Hematopoietic multipotent progenitor cell treated with erythropoietin and hydrocortisone succinate and interleukin-3 and kit ligand, for 8 days (in vitro differentiated cells): ENCODE measurements at places on chromosomes 3 and 15.
A peak's percentile ranks its signal among the peaks of the same experiment; 100 is the strongest.

- no peak for DNase-seq
Observed at GRCh38 chr3:79257791-79258190, 510.0 kb downstream of the ROBO1 start.

DNA sequence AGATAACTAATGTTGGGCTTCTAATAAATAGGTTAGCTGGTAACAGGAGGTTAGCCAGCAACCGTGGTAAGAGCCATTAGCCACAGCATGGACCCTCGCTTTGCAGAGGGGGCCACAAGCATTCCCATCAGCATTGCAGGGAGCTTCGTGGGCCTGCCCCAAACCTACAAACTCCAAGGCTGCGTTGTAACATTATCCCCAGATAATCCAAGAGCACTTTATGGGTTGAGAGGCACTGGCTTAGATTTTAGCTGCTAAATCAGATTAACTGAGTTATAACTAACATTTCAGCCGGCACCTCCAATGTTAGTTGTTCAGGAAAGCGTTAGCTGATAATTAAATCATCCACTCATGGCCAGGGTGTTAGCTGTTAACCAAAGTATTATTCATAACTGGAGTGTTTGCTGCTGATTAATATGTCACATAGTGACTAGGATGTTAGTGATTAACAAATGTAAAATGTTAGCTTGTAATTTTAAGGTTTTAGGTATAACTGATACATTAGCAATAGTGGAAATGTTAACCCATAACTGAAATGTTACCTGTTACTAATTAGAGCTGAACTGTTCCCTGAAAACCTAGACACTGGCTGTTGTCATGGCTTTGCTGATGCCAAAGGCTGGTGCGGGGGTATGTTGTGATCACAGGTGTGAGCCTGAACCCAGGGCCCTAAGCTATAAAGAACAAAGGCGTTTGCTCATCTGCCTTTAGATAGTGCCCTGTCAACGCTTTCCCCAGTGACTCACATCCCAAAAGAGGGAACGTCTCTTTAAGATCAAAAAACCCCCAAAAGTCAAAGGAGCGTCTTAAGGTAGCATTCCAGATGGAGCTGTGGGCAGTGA, 56.2 kb downstream of the SLC6A6 start:
- no peak for DNase-seq

GRCh38 chr15:45377609-45378148, 665 bp downstream of the GATM start:
- DNase-seq = no peak

GRCh38 chr15:83733206-83733605, 79.3 kb downstream of the ADAMTSL3 start:
- DNase-seq = no peak

DNA sequence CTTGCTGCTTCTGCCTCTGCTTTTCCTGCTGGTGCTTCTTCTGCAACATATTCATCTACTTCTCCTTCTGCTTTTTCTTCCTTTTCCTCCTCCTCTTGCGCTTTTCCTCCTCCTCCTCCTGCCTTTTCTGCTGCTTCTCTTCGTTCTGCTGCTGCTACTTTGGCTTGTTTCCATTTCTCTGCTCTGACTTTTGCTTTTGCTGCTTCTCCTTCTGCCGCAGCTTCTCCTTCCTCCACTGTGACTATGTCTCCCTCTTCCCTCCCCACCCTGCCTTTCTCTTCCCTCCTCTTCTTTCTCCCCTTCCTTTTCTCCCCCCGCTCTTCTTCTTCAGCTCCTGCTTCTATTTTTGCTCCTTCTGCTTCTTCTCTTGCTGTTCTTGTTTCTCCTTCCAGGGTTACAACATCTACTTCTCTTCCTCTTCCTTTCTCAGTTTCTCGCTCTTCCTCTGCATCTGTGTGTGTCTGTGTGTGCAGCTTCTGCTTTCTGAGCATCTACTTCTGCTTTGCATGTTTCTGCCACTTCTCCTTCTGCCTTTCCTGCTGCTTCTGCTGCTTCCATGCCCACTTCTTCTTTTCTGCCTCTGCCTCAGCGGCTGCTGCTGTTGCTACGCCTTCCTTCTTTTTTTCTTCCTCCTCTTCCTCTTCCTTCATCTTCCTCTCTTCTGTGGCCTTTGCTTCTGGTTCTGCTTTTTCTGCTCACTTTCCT, 51.4 kb downstream of the FAM43A start:
- DNase-seq = peak; percentile 33

GRCh38 chr15:72192416-72192815, 5.2 kb downstream of the GRAMD2A start:
- no peak for DNase-seq

- DNase-seq = no peak
Observed at GRCh38 chr3:54062546-54062945, 59.8 kb upstream of the CACNA2D3 start.

DNA sequence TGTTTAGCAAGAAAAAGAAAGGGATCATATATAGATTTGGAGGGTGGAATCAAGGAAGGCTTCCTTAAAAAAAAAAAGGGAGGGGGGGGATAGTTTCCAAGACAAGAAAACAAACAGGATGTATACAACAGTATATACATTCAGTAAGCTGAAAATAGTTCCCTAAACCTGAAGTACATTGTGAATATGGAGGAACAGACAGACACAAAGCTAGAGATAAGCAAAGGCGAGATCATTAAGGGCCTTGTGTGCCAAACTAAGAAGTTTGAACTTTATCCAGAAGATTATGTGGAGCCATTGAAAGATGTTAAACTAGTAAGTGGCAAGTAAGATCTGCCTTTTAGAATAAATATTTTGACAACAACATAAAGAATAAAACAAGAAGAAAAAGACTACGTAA, 93.3 kb upstream of the IMPG2 start:
- DNase-seq = no peak

DNA sequence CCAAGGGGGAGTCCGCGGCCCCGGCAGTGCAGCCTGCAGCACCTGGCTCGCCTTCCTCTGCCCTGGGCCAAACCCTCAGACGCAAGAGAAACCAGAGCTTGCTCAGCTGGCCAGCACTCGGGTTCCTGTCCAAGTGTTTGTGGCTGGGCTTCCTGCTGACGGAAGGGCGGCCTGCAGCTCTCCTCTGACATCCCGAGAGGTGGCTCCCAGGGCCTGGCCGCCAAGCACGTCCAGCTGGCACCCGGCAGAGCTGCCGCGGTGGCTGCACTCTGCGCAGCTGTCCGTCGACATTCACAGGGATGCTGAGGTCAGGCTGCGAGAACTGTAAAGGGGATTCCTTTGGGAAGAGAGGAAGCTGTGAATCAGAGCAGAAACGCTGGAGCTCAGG, 85.6 kb downstream of the CPN2 start:
- DNase-seq = no peak

DNA sequence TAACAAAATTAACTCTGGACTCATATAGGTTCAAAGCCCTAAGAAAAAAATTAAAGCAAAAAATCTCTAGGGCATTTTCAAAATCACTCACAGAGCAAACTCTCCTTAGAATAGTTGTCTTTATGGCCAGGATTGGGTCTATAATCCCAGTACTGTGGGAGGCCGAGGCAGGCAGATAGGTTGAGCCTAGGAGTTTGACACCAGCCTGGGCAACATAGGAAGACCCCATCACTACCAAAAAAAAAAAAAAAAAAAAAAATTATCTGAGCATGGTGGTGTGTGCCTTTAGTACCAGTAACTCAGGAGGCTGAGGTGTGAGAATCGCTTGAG, 378.1 kb upstream of the TGFBR2 start:
- no peak for DNase-seq

DNA sequence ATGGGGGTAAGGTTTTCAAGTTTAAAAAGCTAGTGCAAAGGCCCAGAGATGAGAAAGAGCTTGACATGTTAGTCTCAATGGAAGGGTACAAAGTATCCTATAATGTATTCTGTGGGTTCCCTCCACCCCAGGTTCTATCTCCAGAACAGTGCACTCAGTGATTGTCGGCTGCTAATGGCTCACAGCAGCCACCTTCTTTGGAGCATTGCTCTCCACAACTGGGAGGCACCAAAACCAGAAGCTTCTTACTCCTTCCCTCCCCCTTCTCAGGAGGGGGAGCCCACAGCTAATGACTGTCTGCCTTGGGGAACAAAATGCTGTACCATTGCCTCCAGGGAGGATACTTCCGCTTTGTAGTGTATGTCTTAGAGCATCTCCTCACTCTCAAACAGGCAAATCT, 439.4 kb upstream of the RBMS3 start:
- no peak for DNase-seq

- no peak for DNase-seq
Observed at GRCh38 chr3:140234256-140234655, 299.3 kb downstream of the CLSTN2 start.

DNA sequence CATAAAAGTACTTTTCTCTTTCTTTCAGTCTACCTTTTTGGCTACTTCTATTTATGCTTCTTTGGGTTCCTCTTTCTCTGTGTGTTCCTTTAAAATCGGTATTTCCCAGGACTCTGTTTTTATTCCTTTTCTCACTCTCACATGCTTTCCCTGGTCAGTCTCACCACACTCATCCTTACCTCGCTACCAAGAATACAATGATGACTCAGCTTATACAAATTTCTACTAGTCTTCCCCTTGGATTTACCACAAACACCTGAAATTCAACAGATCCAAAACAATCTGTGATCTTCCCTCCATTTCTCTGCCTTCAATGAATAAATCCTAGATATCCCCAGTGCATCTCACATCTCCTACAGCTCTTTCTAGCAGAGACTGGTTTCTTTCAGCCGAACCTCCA, 52.9 kb downstream of the TUBGCP4 start:
- DNase-seq = no peak

DNA sequence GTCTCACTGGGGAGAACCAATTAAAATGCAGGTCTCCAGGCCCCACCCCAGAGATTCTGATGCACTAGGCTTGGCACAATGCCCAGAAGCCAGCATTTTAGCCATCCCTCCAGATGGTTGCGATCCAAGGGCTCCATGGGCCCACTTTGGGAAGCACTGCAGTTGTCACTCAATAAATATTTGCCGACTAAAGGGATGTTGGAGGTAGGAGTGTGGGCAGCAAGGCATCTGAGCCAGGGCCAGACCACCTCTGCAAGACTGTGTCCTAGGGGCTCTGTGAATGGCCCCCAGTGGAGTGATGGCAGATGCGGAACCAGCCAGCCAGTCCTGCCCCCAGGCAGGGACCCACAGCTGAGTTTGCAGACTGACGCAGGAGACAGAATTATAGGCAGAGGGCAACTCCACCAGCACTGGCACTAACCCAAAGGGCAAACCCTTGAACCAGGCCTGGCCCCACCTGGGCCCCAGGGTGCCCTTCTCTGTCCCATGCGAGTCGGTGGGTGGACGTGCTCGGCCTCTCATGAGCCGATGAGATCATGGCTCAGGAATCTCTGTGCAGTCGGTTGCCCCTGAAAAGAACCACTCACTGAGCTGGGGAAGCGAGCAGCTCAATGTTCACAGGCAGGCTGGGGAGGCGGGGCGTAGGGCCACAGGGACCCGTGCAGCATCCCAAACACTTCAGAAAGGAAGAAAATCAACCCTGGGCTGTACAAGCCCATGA, 49.7 kb downstream of the SEMA5B start:
- no peak for DNase-seq

GRCh38 chr3:66532160-66532587, 31.4 kb upstream of the LRIG1 start:
- no peak for DNase-seq

- DNase-seq = no peak
Observed at GRCh38 chr15:60917461-60918145, 311.5 kb downstream of the RORA start.

GRCh38 chr15:100661156-100661555, 58.8 kb downstream of the ASB7 start:
- no peak for DNase-seq

GRCh38 chr3:7953449-7954014, 548.1 kb upstream of the LMCD1 start:
- DNase-seq = no peak

DNA sequence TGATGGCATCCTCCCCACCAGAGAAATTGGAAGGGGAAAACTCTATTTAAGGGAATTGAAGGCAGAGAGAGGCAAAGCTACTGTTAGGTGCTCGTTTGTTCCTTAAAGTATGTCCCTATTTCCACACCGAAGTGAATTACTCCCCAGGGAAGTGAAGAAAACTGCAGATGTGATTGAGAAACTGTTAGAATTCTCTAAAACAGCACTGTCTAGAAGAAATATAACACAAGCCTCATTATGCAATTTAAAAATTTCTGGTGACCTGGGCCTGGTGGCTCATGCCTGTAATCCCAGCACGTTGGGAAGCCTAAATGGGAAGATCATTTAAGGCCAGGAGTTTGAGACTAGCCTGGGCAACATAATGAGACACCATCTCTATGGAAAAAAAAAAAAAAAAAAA, 305.0 kb downstream of the SHQ1 start:
- no peak for DNase-seq

- DNase-seq = no peak
Observed at GRCh38 chr3:58474348-58474911, 17.5 kb upstream of the KCTD6 start.

GRCh38 chr3:73743551-73743950, 118.8 kb upstream of the PDZRN3 start:
- no peak for DNase-seq

- no peak for DNase-seq
Observed at GRCh38 chr15:86849558-86850285, 770.1 kb downstream of the AGBL1 start.

- DNase-seq = peak; percentile 17
Observed at GRCh38 chr3:188439080-188439479, 285.1 kb downstream of the LPP start.

DNA sequence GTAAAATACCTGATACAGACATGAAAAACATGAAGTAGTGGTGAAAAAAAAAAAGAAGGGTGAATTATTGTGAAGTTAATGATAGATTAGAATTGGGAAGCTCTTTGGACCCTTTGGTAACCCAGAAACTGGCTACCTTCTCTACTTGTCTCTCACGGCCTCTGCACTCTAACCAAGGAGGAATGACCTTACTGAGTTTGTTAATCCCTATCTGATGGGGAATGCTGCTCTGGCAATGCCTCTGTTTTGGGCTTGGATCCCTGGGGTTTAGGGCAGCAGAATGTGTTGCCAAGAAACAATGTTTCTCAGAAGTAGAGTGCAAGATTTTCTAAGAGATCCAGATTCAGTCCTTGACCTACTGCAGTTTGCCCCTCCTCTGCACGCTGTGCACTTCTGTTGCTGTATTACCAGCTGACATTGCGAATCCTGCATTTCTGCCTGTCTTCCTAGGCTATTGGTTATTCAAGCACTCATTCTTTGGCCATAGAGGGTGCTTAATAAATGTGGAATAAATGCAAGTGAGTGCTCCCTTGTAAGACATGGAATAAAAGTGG, 49.2 kb upstream of the MAP3K13 start:
- no peak for DNase-seq

DNA sequence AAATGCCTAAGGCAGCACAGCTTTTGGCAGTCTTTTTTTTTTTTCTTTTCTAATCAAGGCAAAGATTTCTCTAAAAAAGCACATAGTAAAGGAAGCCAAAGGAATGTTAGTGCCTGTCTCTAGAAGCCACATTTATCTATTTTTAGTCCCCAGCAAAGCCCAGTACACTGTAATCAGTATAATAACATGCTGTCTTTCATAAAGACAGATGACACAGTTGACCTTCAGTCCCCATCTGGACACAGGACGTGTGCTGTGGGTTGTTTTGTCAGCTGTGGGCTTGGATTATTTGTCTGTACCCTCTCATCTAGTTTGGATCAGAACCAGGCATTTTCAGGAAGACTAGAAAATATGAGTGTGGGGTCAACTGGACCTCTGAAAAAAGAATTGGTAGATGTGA, 110.4 kb upstream of the CTNNB1 start:
- DNase-seq = no peak

- DNase-seq = no peak
Observed at GRCh38 chr3:8529181-8529637, 27.6 kb downstream of the LMCD1 start.

GRCh38 chr3:15241341-15241740, 35.3 kb downstream of the CAPN7 start:
- peak; percentile 52 for DNase-seq

- DNase-seq = peak; percentile 92
Observed at GRCh38 chr3:45665101-45665572, 24.1 kb upstream of the SACM1L start.

GRCh38 chr3:78804251-78805037, 963.4 kb downstream of the ROBO1 start:
- no peak for DNase-seq
